ENCODE measurements at places on chromosomes 1 and 21. TPM values are rescaled to one million over a fixed set of nuclear protein-coding genes. Genes with fewer than 3 reads are reported as not detected.

DNA sequence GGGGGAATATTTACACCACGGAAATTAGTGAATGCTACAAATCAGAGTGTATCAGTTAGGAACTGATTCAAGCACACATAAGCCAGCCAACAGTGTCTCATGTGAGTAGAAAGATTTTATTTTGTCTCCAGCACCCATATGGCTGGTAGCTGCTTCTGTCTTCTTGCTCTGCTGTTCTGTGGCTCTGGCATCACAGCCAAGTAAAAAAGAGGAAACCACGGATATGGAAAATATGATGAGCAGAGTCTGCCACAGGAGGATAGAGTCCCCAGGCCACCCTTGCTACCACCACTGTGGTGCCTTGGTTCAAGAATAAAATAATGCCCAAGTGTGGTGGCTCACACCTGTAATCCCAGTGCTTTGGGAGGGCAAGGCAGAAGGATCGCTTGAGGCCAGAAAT lies 53.6 kb upstream of the SPOCD1 start:
- no peak for DNase-seq

DNA sequence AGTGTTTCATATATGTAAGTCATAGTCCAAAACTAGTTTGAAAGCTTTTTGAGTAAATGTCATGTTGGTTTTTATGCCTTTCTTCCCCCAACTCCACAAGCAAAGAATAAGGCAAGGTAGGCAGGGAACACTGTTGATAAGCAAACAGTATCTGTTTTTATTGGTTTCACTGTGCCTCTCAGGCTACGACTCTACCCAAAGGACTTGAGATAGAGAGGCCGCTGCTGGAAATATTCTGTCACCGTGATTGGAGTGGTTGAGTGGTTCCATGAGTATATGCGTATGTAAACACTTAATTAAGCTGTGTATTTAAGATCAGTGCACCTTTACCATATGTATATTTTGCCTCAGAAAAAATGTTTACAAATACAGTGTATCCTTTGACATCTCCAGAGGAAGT lies 138.1 kb upstream of the KIF26B start:
- DNase-seq: no peak

- DNase-seq: peak; percentile 44
Measured at GRCh38 chr1:41097105-41097504, 75.6 kb upstream of the SLFNL1 start.

GRCh38 chr1:41495210-41495948 lies 10.9 kb upstream of the EDN2 start:
- no peak for DNase-seq

DNA sequence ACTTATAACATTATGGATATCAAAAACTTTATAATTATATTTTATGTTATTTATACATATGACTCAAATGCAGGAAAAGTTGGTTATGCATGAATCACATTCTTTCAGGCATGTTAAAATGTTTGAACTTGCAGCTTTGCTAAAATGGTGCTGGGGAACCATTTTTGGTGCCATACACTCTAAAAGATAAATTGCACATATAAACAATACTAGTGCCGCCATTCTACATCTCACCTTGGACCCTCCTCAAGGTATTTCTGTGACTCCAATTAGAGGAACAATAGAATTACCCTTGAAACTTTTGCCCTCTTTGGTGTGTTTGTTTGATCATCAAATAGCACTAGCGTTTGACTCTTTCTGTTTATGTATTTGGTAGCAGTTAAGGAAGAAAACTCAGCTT lies 997 bp downstream of the PRKACB start:
- no peak for DNase-seq

GRCh38 chr1:216815260-216816131 lies 92.3 kb upstream of the ESRRG start:
- DNase-seq: no peak

GRCh38 chr1:85628791-85629531 lies 48.4 kb downstream of the CCN1 start:
- DNase-seq: peak; percentile 44

GRCh38 chr1:226332947-226333346 lies 24.0 kb upstream of the LIN9 start:
- no peak for DNase-seq

DNA sequence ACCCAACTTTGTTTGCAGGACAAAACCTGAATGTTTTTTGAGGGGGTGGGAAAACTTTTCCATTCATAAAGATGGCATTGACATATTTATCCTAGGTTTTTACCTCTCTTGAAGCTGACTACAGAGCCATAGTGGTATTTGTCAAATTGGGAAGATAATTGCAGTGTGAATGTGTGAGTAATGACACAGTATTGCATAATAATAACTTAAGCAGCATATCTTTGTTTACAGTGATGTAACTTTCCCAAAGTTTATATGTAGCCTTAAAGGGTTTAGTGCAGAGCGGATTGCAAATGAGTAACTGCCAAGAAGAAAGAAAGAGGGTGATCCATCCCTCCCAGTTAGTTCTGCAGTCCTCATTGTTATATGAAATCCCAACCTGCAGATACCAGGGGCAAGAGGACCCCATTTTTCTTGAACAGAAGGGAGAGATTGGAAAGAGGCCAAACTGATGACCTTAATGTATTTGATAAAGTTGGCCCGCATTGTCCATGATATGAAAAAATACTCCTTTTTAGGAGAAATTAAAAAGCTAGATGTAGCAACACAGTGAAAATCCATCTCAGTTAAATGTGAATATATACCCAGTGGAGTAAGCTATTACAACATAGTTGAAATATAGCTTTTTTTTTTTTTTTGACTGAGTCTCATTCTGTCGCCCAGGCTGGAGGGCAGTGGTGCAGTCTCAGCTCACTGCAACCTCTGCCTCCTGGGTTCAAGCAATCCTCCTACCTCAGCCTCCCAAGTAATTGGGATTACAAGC lies 23.7 kb upstream of the NFIA start:
- peak; percentile 50 for DNase-seq

- DNase-seq: no peak
Measured at GRCh38 chr1:202333861-202334260, 7.9 kb downstream of the UBE2T start.

DNA sequence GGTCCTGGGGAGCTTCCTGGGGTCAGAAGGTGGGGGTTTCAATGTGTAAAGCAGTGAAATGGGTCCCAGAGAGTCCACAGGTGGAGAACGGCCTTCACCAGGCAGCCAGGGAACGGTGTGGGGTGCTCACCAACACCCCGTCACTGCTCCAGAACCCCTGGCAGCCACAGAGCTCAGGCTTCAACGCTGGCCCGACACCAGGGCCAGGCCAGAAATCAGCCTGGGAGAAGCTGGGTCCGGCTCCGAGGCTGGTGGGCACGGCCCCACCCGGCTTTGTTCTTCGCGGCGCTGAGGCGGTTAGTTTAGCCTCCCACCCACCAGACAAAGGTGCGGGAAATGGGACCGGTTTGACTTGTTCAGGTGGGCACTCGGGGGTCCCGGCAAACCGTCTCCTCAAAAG lies 24.8 kb upstream of the C1orf159 start:
- DNase-seq: no peak

- DNase-seq: no peak
Measured at GRCh38 chr1:19087737-19088594, 122.1 kb downstream of the UBR4 start.

GRCh38 chr1:2931724-2932401 lies 89.4 kb upstream of the ACTRT2 start:
- no peak for DNase-seq

GRCh38 chr1:80994934-80995333 lies 805.8 kb upstream of the ADGRL2 start:
- no peak for DNase-seq

GRCh38 chr1:184494929-184495328 lies 108.1 kb downstream of the C1orf21 start:
- DNase-seq: no peak

DNA sequence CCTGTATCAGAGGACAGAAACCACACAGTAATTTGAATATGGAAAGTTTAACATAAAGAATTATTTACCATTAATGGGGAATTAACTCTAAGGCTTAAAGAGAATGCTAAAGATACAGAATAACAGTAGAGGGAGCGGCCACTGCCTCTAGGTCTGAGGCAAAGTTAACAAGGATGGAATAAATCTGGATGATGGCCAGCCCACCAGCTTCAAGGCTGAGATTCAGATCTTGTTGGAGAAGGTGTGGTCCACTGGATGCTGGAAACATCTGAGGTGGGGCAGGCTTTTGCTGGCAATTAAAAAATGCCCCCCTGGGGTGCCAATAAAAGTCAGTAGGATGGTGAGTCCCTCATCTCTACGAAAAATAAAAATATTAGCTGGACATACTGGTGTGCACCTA lies 29.4 kb downstream of the ZMYM4 start:
- DNase-seq: no peak

DNA sequence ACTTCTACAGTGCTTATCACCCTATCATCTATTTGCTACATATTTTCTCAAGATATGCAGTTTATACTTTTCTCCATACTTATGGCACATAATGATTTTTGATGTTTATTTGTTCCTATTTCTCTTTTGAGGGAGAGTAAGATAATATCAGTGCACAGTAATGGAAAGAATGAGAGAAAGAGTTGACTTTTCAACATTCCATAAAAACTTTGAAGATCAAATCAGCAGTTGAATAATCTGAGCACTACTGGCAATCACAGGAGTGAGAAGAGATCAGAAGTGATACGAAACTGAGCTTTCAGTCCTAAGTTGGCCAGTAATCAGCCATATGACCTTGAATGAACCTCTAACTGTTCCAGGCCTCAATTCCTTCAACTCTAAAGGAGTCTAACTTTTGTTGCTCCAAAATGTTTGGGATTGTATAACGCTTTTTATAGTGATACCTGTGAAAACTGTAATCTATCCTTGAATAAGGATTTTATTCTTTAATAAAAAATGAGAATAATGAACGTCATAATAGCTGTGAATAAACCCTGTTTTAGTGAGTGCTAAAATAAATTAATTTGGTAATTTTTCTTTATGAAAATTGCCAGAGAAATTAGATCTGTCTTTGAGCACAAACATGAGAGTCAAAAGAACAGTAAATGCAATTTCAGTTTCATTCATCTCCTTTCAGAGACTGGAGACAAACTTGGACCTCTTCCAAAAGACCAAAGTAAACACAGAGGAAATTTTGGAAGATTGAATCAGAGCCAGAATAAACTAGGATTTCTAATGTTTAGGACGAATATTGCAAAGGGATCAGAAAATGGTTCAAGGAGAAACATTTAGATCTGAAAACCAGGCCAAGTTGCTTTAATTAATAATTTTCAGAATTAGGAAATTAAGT lies 309.9 kb downstream of the ADGRL2 start:
- DNase-seq: peak; percentile 26

DNA sequence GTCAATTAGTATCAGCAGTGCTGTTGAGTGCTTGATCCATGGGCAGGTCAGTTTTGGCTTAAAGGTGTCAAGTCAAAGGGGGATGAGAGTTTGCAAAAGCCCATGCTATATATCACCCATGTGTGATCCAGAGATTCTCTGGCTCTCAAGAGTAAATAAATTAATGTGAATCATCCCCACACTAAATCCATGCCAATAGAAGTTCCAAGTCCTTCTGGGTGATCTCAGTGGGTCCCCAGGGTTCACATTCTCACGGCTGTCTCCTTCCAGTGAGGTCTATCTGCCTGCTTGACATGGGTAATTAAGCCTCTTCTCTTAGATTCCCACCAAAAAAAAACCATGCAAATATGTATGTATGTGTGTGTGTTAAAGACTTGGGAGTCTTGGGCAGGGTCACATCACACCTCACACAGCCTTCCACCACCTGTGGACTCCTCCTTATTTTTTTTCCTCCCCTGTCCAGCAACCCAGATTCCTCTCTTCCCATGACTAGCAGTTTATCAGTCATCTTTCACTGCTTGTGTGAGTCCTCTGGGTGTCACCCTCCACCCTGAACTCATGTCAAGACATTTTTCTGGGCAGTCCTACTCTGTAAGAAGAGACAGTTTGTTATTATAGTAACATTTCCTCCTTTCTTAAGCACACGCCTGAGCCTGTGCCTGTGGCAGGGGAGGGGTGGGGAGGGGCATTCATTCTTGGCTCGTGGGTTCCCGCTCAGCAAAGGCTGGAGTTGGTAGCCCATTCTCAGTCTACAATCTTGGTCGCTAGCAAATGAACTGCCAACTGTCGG lies 14.3 kb upstream of the S100A11 start:
- DNase-seq: peak; percentile 23

DNA sequence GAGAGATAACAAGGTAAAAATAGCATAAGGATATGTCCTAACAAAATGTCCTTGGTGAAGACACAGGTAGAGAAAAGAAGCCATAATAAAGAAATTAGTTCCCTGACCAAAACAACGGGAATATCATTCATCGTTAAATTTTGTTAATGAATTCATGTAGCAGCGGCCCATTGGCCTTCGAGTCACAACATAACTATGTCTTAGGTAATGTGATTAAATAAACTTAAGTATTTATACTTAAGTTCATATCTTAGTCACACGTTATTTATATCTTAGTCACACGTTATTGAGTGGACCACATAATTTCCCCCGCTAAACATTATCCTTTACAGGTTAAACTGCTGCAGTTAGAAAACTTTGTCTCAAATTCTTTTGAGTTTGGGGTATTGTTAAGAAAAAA lies 1.2 kb downstream of the NEXN start:
- DNase-seq: peak; percentile 78

VHLL gene
- not detected for total RNA-seq

HHAT gene
- total RNA-seq: 8.5 TPM

ANKRD34A gene
- total RNA-seq: 0.99 TPM

CDK18 gene
- total RNA-seq: 0.27 TPM

CHI3L1 gene
- total RNA-seq: 3.0 TPM

SH3BGR gene
- 6.2 TPM for total RNA-seq

CHD5 gene
- total RNA-seq: 0.09 TPM

All from fibroblast of the aortic adventitia (primary cell).